ENCODE measurements at places on chromosomes 5 and 9. TPM values are rescaled to one million over a fixed set of nuclear protein-coding genes. Genes with fewer than 3 reads are reported as not detected.

The SHB gene
- total RNA-seq, result 13.9 TPM

The PCDHGA6 gene
- total RNA-seq, result 4.8 TPM

The RBM27 gene
- total RNA-seq, result 20.3 TPM

The PCDHA10 gene
- 0.26 TPM for total RNA-seq

The CLIC3 gene
- 3.5 TPM for total RNA-seq

The CAMK2A gene
- 0.77 TPM for total RNA-seq

The PCDHAC2 gene
- total RNA-seq, result 2.6 TPM

The SLC36A3 gene
- not detected for total RNA-seq

The UBE2QL1 gene
- not detected for total RNA-seq

The DPM2 gene
- total RNA-seq, result 11.7 TPM

The SLC6A18 gene
- total RNA-seq, result not detected

The SYK gene
- not detected for total RNA-seq

The POC5 gene
- 13.9 TPM for total RNA-seq

The ZNF454 gene
- 3.1 TPM for total RNA-seq

The SPINK13 gene
- total RNA-seq, result not detected

The S1PR3 gene
- 23.1 TPM for total RNA-seq

The SHOC1 gene
- under 0.01 TPM for total RNA-seq

The DDX4 gene
- total RNA-seq, result not detected

The SLC34A3 gene
- total RNA-seq, result not detected

The ABHD17B gene
- 20.6 TPM for total RNA-seq

The DROSHA gene
- 48.4 TPM for total RNA-seq

The GPR107 gene
- total RNA-seq, result 27.6 TPM

The RASGEF1C gene
- under 0.01 TPM for total RNA-seq

The LIFR gene
- total RNA-seq, result 65.1 TPM

The ABLIM3 gene
- total RNA-seq, result 48.1 TPM

The MIGA2 gene
- 23.3 TPM for total RNA-seq

The CFAP90 gene
- total RNA-seq, result not detected

The GZMA gene
- total RNA-seq, result not detected

The SV2C gene
- total RNA-seq, result not detected

The IL13 gene
- not detected for total RNA-seq

The TAF11L12 gene
- total RNA-seq, result not detected

The PCDHB9 gene
- total RNA-seq, result 0.99 TPM

The FAM221B gene
- total RNA-seq, result not detected

Data from fibroblast of lung (primary cell).